CD4-positive, CD25-positive, alpha-beta regulatory T cell (primary cell): ENCODE measurements at places on chromosomes 12 and 14. TPM values are rescaled to one million over a fixed set of nuclear protein-coding genes. Genes with fewer than 3 reads are reported as not detected.

Gene ART4
- not detected for total RNA-seq

DNA sequence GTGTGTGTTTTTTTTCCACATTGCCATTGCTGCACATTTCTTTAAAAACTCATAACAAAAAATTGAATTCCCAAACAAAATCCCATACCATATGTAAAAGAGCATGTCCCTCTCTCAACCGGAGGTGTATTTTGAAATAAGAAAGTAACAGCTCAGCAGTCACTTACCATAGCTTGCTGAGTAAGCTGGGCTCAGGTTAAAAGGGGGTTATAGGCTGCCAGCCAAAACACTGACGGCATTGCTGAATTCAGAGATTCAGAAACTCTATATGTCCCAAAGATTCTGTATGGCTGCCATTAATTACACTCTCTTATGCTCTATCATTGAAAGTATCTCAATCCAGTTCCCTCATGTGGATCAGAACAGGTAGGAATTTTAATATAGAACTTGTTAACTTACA is 276.0 kb downstream of the FOXG1 start:
- DNase-seq, result no peak
- H3K4me3 ChIP-seq, result no peak overlapping the region
- H3K27me3 ChIP-seq, result no peaks in the 10 kb centered on the region
- H3K27ac ChIP-seq, result no peak overlapping the region
- H3K36me3 ChIP-seq, result no peaks in the 10 kb centered on the region
- H3K4me1 ChIP-seq, result no peaks in the 10 kb centered on the region

DNA sequence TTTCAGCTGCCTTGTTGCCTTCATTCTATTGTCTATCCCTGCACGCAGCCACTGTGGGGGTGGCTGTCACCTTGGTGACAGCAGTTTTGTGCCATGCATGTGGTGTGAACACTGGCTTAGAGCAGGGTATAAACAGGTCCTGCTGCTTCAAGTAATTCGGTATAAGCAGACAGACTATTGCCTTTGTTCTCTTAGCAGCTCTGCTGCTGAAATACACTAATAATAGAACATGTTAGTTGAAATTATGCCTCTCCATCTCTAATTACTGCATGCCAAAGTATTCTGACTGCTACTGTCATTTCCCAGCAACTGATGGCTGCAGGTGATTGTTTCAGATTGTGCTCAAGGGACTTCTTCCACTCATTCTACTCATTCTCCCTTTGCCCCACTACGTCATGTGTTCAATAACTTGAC is 34.6 kb downstream of the PTPRO start:
- H3K27ac ChIP-seq, result no peak overlapping the region
- no peaks in the 10 kb centered on the region for H3K4me1 ChIP-seq
- no peaks in the 10 kb centered on the region for H3K27me3 ChIP-seq
- DNase-seq, result no peak

DNA sequence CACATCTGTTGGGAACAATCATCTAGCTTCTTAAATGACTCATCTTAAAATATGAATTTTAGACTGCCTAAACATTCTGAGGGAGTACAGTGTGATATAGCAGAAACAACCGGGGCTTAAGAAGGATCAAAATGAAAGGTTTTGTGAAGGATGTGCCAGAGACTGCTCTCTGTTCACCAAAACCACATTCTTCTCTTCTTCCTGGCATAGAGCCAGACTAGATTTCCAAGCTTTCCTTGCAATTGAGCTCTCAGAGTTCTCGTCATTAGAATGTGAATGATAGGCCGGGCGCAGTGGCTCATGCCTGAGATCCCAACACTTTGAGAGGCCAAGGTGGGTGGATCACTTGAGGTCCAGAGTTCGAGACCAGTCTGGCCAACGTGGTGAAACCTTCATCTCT is 94.5 kb downstream of the LRRIQ1 start:
- DNase-seq, result no peak
- no peaks in the 10 kb centered on the region for H3K4me1 ChIP-seq
- no peaks in the 10 kb centered on the region for H3K27me3 ChIP-seq
- H3K4me3 ChIP-seq, result no peak overlapping the region
- H3K36me3 ChIP-seq, result no peaks in the 10 kb centered on the region
